Psoas muscle (tissue), 8 donors: ENCODE measurements at places on chromosomes 7 and 10. TPM values are rescaled to one million over a fixed set of nuclear protein-coding genes. Genes with fewer than 3 reads are reported as not detected.
A peak's percentile ranks its signal among the peaks of the same experiment; 100 is the strongest.

GRCh38 chr7:157691586-157692459 lies 355.0 kb downstream of the DNAJB6 start:
- DNase-seq: no peak

GRCh38 chr7:30116771-30117170 lies 18.0 kb upstream of the MTURN start:
- peak; percentile 55 for DNase-seq

GRCh38 chr7:100835903-100836811 lies 8.8 kb upstream of the EPHB4 start:
- DNase-seq: peak; percentile 62

Gene ZNF33A
- total RNA-seq: 16.9 TPM

DNA sequence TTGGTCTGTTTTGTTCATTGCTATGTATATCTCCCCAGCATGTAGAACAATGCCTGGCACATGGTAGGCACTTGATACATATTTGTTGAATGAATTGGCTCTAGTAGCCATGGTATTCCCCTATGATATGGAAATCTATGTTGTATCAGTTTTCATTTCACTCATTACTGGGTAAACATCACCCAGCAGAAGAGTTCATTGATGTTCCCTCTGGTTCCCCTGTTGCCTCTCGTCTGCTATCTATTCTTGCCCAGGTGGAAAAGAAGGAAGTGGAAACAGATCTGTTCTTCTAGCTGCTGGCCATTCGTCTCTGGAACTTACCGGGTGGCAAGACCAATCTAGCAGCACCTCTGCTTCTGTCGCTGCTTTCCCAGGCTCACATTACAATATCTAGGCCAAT lies 71.5 kb downstream of the LRRC4 start:
- no peak for DNase-seq

DNA sequence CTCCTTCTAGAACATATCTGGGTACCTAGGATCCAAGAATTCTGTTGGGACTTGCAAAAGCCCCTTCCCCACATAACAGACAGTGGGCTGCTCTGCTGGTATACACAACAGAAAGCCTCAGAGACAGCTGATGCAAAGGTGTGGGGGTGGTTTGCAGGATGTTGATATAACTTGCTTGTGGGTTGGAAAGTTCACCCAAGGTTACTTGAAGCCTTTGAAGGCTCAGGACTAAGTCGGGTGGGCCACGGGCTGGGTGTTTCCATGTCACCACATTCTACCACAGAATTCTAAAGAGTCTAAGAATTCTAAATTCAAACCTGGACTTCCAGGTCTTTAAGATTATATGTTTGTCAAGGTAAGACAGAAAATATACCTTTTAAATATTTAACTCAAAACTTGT lies 7.4 kb upstream of the NRCAM start:
- no peak for DNase-seq

Gene SRRM3
- total RNA-seq: 1.9 TPM

Gene COL1A2
- total RNA-seq: 85.0 TPM

GRCh38 chr10:1611936-1612550 lies 125.3 kb downstream of the ADARB2 start:
- no peak for DNase-seq

- no peak for DNase-seq
Observed at GRCh38 chr10:557792-558328, 131.6 kb downstream of the DIP2C start.

Gene TMEM196
- total RNA-seq: not detected

DNA sequence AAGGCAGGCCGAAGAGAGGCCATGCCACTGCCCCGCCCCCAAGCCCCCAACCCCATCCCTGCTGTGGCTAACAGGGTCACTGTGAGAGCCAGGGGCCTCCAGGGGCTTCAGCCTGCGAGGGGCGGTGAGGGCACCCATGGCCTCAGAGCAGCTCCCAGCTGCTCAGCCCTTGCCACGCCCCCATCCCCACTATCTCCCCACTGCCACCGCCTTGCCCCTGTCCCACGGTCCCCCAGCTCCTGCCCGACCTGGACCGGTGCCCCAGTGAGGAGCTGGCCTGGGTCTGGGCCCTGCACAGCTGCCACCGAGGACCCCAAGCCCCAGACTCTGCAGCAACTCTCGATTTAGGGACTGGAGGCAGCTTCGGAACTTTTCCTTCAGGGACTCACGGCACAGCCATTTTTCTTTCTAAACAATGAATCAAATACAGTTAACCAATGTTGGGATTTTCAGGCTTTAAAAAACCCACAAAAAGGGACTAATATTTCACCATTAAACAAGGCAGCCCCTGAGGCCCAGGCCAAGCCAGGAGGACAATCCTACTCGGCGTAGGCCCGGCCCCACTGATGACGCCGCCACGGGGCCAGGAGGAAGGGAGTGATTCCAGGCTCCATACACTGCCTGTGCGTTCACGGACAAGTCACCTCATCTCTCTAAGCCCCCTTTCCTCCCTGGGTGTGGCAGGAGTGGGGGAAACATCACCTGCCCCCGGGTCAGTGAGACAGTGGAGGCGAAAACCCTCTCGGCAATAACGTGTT lies 237.1 kb downstream of the ELFN1 start:
- no peak for DNase-seq

DNA sequence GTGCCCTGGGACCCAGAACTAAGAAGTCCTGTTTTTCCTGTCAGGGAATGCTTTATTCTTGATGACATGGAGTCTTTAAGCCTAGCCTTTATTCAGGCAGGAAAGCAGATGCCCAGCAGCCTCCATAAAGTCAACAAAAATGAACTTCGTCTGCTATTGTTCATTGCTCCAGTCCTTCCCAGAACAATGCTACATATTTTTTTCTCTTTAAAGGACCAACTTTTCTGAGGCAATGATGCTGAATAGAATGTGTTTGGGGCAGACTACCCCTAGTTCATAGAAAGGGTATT lies 47.6 kb upstream of the PDCD4 start:
- no peak for DNase-seq

Gene CYP2E1
- total RNA-seq: 0.57 TPM

Gene DPYSL4
- 0.84 TPM for total RNA-seq

Gene ANKRD30A
- total RNA-seq: not detected

- DNase-seq: no peak
Observed at GRCh38 chr10:110568055-110568735, 700 bp downstream of the SMC3 start.

DNA sequence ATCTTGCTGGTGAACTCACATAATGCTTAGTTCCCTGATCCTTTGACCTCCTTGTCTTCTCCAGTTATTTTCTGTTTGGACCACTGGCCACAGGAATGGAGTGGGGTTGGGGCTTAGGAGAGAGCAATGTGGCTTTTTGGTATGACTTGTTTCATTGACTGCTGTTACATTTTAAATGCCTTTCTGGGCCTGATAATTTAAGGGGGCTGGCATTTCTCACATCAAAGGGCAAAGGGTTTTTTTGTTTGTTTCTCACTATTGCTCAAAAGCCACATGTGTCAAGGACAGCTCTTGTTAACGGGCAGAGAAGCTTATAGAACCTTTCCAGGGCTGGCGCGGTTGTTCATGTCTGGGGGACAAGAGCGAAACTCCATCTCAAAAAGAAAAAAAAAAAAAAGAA lies 161.2 kb upstream of the TNRC18 start:
- DNase-seq: no peak

DNA sequence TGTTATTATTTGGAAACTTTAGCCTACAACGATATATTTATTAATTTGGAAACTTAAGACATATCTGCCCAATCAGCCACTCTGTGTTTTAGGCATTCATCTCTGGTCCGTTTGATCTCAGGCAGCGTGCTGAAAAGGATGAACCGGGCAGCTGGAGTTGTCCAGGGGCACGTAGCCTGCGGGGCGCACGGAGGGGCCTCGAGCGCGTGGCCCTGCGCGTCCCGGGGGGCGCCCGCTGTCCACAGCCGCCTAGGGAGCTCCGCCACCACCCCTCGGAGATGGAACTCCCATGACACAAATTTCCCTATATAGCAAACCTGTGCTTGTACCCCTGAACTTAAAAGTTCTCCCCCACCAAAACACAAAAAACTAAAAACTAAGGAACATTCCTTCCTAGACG lies 24.3 kb upstream of the MKI67 start:
- no peak for DNase-seq

Gene EGFR
- total RNA-seq: 39.7 TPM

GRCh38 chr7:54615-55014 lies 137.8 kb upstream of the FAM20C start:
- DNase-seq: no peak

DNA sequence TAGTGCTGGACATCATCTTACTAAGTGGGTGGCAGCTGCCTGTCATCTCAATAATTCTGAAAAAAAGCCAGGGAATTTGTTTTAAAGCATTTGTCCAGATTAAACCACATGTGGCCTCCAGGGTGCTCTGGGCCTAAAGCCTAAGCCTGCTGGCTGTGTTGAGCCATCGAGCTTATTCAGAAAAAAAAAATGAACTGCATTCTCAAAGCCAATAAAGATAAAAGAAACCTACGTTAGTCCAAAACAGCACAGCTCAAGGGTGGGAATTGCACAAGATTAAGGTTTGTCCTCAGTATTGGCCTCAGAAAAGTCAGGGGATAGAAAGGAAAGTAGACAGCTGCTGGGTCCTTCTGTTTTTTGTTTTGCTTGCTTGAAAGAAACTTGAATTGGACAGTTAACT lies 22.6 kb upstream of the PRTFDC1 start:
- DNase-seq: peak; percentile 42
